ENCODE measurements at places on chromosomes 2 and 18. TPM values are rescaled to one million over a fixed set of nuclear protein-coding genes. Genes with fewer than 3 reads are reported as not detected.

- H3K27ac ChIP-seq = no peak overlapping the region
- no peak for DNase-seq
- no peaks in the 10 kb centered on the region for H3K36me3 ChIP-seq
- no peaks in the 10 kb centered on the region for H3K27me3 ChIP-seq
Observed at GRCh38 chr2:48144777-48145176, 238.5 kb upstream of the FBXO11 start.

Gene LOXHD1
- not detected for total RNA-seq

DNA sequence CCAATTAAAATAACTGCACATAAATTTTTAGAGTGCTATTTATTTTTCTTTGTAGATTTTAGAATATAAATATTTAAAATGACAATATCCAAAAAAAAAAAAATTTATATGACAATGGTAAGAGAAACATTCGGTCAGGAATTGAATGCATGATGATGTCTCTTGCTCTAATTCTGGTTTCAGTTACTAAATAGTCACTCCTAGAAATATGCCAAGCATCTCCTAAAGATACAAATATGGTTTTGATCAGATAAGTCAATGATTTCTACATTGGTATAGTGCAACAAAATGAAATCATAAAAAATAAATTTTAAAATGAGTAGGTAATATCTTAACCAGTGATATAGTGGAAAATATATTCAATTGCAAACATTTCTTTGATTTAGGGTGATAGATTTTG lies 95.9 kb upstream of the ACKR3 start:
- no peaks in the 10 kb centered on the region for H3K4me1 ChIP-seq
- DNase-seq = no peak
- H3K4me3 ChIP-seq = no peak overlapping the region
- H3K27ac ChIP-seq = no peak overlapping the region
- H3K36me3 ChIP-seq = no peaks in the 10 kb centered on the region
- H3K27me3 ChIP-seq = no peaks in the 10 kb centered on the region

GRCh38 chr2:125296742-125297141 lies 1271.7 kb downstream of the CNTNAP5 start:
- H3K27ac ChIP-seq = no peak overlapping the region
- no peak overlapping the region for H3K4me3 ChIP-seq
- DNase-seq = no peak
- H3K27me3 ChIP-seq = no peaks in the 10 kb centered on the region
- no peaks in the 10 kb centered on the region for H3K4me1 ChIP-seq

Gene ITPRIPL1
- 1.8 TPM for total RNA-seq

- H3K27ac ChIP-seq = no peak overlapping the region
- H3K27me3 ChIP-seq = no peaks in the 10 kb centered on the region
- no peak overlapping the region for H3K4me3 ChIP-seq
- H3K36me3 ChIP-seq = no peaks in the 10 kb centered on the region
- DNase-seq = no peak
Observed at GRCh38 chr2:60710707-60711106, 45.4 kb upstream of the PAPOLG start.

DNA sequence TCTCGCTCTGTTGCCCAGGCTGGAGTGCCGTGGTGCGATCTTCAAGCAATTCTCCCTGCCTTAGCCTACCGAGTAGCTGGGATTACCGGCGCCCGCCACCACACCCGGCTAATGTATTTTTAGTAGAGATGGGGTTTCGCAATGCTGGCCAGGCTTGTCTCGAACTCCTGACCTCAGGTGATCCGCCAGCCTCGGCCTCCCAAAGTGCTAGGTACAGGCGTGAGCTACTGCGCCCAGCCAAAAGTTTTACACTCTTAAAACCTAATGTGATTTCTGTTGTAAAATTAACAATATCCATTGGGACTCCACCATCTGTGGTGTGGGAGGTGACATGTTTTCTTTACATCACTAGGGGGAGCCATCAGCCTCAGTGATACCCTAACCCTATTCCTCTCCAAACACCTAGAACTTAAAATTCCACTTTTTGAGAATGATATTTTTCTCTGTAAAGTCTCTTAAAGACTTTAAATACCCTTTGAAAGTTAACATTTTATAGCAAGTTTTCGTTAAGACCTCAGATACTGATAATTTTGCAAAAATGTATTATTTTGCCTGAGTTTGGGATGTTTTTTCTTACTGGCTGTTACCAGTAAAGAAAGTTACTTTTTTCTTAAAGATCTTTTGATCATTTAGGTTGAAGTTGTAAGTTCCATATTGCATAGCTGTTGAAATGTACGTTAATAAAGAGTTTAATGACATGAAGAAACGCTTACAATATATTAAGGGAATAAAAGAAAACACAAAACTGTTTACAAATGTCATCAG lies 11.6 kb upstream of the EIF2AK2 start:
- no peaks in the 10 kb centered on the region for H3K36me3 ChIP-seq
- H3K27me3 ChIP-seq = no peaks in the 10 kb centered on the region
- H3K4me3 ChIP-seq = no peak overlapping the region
- no peak for DNase-seq
- H3K4me1 ChIP-seq = no peaks in the 10 kb centered on the region
- no peak overlapping the region for H3K27ac ChIP-seq

Gene MOGAT1
- not detected for total RNA-seq

- H3K36me3 ChIP-seq = no peaks in the 10 kb centered on the region
- no peak for DNase-seq
- H3K27me3 ChIP-seq = no peaks in the 10 kb centered on the region
- H3K4me3 ChIP-seq = no peak overlapping the region
- no peak overlapping the region for H3K27ac ChIP-seq
Observed at GRCh38 chr2:211822686-211823335, 715.8 kb downstream of the ERBB4 start.

GRCh38 chr2:172105471-172106107 lies 2.9 kb upstream of the DLX2 start:
- H3K27me3 ChIP-seq = peaks cover 63% of the 10 kb centered on the region
- no peak for DNase-seq
- H3K27ac ChIP-seq = no peak overlapping the region
- peaks cover 60% of the 10 kb centered on the region for H3K4me1 ChIP-seq
- H3K36me3 ChIP-seq = no peaks in the 10 kb centered on the region

Gene POTEE
- total RNA-seq = not detected

DNA sequence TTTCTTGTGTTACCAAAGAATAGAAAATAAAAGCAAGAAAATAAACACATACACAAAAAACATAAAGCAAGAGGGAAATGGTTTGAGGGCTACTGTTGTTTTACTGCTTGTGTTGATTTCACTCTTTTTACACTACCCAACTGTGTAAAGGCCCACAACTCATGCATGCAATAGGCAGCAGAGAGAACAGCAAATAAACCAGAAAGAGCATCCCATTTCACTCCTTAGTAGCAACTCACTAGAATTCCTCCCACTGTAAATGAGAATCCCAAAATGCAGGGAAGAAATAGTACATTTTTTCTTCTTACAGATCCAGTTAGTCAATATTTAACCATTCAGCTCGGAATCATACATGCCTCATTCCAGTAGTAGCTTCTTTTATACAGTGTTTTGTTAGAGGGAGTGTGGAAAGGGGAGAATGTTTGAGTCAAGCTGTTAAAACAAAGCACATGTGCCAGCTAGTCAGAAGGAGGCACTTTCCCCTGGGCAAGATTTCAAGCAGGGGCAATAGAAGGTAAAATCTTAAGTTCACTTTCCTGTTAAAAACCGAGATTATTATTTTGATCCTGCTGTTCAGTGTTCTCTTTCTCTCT lies 147.2 kb upstream of the FAM98A start:
- H3K4me3 ChIP-seq = no peak overlapping the region
- no peaks in the 10 kb centered on the region for H3K27me3 ChIP-seq

Gene CCDC141
- 3.1 TPM for total RNA-seq

GRCh38 chr18:6879508-6880195 lies 150.1 kb downstream of the ARHGAP28 start:
- no peaks in the 10 kb centered on the region for H3K27me3 ChIP-seq
- H3K4me1 ChIP-seq = peaks cover 15% of the 10 kb centered on the region
- no peak for DNase-seq
- peak overlapping the region; percentile 12 for H3K27ac ChIP-seq
